ENCODE measurements at places on chromosomes 6 and 20.

DNA sequence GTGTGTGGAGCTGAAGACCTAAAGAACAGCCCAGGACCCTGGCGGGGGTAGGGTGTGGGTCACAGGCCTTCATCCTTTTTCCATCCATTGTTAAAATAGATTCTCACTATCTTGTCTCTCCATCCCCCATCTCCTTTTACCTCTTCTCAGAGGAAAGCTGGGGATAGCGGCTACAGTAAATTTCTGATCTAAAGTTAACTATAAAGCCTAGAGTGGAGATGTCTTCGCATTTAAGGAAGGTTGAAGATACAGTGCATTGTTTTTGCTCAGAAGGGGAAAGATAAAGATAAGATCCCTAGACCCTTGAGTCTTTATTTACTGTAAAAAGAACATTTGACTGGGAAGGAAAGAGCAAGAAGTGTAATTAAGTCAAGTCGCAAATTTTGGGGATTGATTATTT, 8.6 kb downstream of the FOXA2 start:
- no peak for ATAC-seq

- ATAC-seq = peak; percentile 5
These were observed 9.4 kb upstream of the RAB44 start for GRCh38 chr6:36688063-36688738.

DNA sequence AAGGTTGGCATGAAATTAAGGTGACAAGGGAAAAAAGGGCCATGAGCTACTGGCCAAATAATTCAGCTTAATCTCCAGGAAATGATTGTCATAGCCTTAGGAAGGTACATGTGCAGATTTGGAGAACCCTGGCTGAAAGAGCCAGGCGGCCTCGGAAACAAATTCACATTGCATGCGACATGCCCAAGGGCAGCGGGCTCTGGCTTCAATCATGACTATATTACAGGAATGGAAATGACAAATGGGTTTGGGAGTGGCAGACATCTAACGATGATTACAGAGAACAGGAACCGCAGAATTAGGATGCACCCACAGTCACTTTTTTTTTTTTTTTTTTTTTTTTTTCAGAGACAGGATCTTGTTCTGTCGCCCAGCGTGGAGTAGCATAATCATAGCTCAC, 112.4 kb upstream of the SALL4 start:
- ATAC-seq = peak; percentile 66

DNA sequence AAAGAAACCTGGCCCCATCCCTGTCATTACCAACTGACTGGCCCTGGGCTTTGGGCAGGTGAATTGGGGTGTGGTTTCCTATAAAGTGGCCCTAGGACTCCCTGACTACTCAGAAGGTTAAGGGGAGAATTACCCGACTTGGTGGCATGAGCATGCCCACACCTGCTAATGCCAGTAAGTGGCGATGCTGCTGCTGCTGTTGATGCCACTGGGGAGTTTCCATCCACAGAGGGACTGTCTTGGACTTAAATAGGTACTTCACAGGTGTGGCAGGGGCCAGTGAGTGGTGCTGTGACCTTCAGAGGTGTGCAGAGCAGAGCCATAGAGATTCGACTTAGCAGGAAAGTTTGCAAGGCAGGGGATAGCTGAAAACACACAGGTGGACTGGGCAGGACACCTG, 32.6 kb upstream of the MDFI start:
- ATAC-seq = no peak

- peak; percentile 21 for ATAC-seq
These were observed 110.2 kb upstream of the RREB1 start for GRCh38 chr6:6997263-6998193.

- ATAC-seq = peak; percentile 6
These were observed 8.9 kb upstream of the LKAAEAR1 start for GRCh38 chr20:64093013-64093503.

GRCh38 chr20:17867131-17867925, 101.3 kb downstream of the SNX5 start:
- ATAC-seq = no peak

DNA sequence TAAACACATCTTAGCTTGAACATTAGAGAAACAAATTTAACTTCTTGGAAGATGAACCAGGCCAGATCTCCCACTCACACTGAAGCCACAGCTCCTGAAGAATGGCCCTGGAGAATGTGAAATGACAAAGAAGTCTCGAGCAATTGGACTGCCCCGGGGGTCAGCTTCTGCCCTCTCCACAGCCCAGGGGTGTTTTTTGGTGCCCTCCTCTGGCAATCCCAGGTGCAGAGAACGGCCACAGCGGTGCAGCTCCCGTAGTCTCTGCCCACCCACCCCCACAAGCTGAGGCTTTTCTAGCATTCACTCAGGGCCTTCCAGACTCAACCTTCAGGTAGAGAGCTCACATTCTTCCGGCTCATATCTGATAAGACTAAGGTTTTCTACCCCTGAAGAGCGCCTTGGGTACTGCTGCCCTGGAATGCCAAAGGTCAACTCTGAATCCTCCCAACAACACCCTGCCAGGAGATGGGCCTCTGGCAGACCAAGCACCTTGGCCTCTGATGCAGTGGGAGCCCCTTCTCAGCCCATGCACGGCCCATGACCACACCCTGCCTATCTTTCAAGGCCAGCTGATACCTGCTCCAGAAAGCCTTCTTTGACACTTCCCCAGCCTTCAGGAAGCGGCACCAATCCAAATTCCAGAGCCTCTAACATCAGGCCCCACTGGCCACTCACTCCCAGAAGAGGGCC, 208.3 kb downstream of the SYNDIG1 start:
- ATAC-seq = no peak

DNA sequence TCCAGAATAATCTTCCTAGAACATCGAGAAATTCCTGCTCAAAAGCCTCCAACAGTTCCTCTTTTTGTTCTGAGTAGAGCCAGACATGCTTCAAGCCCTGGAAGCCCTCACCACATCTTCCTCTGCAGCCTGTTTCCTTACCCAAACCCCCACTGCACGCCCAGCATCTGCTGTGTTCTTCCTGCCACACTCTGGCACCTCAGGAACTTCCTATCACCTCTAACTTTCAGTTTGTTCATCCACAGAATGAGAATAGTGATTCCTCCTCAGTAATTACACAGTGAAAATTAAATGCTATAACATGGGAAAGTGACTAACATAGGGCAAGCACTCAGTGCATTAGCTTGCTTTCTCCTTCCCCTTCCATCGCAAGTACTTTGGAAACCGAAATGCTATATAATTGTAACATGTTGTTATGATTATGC, 26.3 kb downstream of the C6orf89 start:
- ATAC-seq = no peak

Measured in motor neuron (in vitro differentiated cells).